ENCODE measurements at places on chromosomes 4 and X.

- DNase-seq, result no peak
These were observed 22.0 kb downstream of the ELF2 start for GRCh38 chr4:139154952-139155557.

GRCh38 chr4:40143926-40144508 is 52.8 kb upstream of the RHOH start:
- DNase-seq, result no peak

DNA sequence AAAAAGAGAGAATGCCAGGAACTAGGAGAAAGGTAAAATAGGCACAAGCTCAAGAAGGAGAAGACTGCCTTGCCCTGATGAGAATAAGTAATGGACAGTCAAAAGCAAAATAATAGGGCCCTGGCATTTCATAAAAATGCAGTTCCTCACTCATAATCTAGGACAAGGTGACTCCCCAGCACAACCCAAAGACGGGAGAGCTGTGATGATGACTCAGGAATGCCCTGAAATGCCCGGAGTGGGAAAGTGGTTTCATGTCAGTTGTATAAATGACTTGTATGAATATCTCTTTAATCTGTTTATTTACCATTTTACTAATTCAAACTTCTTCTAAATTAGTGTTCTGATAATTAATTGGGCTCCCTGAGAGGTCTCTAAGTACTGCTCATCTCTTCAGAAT is 28.8 kb upstream of the SETD7 start:
- DNase-seq, result no peak

DNA sequence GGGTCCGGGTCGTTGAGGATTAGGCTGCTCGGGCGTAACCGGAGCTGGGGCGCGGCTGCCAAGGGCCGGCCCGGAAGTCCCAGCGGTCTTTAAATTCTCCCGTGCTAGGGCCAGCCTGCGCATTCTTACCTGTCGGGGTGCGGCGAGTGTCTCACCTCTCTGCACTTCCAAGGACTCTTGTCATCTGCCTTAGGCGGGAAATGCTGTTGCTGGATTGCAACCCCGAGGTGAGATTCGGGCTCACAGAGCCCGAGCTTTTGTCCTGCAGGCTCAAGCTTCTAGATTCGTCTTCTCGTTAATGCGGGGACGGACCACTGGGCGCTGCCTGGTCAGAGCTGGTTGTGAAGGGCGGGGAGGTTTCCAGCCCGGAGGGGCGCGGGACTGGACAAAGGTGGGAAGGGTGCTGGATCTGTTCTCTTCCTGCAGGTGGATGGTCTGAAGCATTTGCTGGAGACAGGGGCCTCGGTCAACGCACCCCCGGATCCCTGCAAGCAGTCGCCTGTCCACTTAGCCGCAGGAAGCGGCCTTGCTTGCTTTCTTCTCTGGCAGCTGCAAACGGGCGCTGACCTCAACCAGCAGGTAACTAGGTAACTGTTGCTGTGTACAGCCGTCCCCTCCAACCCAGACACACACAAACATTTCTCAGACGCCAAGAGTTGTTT is at the start of gene ANKRD37:
Gene ANKRD37 (plus strand): TSS at position 118 of the 662 bp plus-strand sequence. CDS start 83 bp downstream, at position 201.
- DNase-seq, result no peak

DNA sequence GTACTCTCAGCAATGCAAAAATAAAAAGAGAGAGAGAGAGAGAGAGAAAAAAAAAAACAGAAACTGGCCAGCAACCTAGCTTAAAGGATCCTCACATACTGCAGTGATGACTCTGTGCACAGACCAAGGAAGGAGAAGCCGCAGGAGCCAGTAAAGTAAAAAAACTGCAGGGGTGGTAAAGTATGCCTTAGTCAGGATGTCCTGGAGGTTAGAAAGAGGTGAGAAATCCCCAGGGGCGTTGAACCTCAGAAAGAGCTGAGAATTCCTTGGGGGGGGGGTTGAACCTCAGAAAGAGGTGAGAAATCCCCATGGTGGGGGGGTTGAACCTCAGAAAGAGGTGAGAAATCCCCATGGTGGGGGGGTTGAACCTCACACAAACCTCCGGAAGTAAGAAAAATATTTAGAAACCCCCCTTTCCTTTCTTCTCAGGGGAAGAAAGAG is 48.0 kb downstream of the MAGEA9 start:
- no peak for DNase-seq

GRCh38 chr4:81164126-81164525 is 50.9 kb downstream of the PRKG2 start:
- DNase-seq, result no peak

DNA sequence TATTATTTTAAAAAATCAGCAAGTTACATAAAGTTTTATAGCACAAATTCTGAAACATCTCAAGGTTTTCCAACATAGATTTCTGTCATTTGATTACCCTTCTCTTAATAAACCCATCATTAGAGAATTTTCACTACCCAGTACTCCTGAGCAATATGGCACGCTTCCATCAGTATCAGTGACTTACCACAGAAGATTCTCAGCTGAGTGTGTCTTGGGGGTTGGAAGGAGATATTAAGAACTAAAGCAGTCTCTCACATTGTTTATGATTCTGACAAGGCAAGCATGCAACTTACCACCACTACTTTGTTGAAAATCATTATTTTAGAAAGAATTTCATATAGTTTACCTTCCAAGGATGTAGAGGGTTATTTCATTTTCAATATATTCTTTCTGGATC is 67.7 kb downstream of the INPP4B start:
- DNase-seq, result no peak

- DNase-seq, result no peak
These were observed 1.4 kb upstream of the ZFX start for GRCh38 chrX:24148121-24148520.

- DNase-seq, result no peak
These were observed 147.9 kb downstream of the PTCHD1 start for GRCh38 chrX:23482561-23482960.

GRCh38 chrX:10208281-10208856 is 51.6 kb downstream of the CLCN4 start:
- no peak for DNase-seq

- no peak for DNase-seq
These were observed 58.4 kb upstream of the XAGE1A start for GRCh38 chrX:52437212-52437611.

- DNase-seq, result no peak
These were observed 985.5 kb downstream of the FSTL5 start for GRCh38 chr4:161178310-161178709.

DNA sequence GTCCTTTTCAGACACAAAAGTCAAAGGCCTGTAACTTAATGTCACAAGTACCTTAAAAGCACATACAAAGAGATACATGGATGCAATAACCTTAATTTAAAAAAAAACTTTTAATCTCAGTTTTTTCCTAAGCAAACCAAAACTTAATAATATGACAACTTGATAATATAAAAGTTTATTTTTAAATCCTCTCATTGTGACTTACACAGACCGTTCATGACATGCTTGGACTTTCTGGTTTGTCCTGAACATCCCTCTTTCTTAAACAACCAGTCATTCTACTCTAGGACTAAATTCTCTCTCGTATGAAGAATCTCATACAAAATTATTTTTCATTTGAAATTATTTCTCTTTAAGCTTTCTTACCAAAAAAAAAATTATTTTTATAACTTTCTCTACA is 43.1 kb upstream of the CYP2U1 start:
- no peak for DNase-seq

DNA sequence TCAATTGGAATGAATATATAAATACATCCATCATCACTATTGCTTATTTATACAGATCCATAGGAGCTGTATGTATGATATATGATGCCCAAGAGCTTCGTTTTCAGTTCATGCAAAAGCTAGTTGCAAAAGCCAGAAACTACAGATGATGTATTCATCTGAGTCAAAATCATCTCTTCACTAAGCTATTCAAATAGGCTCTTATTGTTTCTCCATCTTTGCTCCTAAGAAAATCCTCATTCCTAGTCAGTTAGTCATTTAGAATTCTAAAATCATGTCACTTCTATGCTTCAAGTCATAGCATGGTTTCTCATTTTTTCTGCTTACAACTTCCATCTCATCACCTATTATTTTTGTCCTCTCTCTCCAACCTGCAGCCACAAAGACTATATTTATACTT is 300.1 kb upstream of the TRAM1L1 start:
- no peak for DNase-seq

GRCh38 chr4:105572296-105572695 is 19.9 kb downstream of the ARHGEF38 start:
- no peak for DNase-seq

Data from stimulated activated CD8-positive, alpha-beta memory T cell treated with anti-CD3 and anti-CD28 coated beads, Interleukin-4, amount 100 ng/mL, for 4 hours (primary cell).